ENCODE measurements at places on chromosomes 6 and 20. TPM values are rescaled to one million over a fixed set of nuclear protein-coding genes. Genes with fewer than 3 reads are reported as not detected.

WTAP gene
- 63.1 TPM for total RNA-seq

PPIL1 gene
- total RNA-seq: 91.1 TPM

NNAT gene
- 205 TPM for total RNA-seq

HCRTR2 gene
- 0.07 TPM for total RNA-seq

F13A1 gene
- not detected for total RNA-seq

KCNQ5 gene
- 0.18 TPM for total RNA-seq

LCA5 gene
- total RNA-seq: 2.3 TPM

HLA-DQA1 gene
- total RNA-seq: not detected

NRSN1 gene
- total RNA-seq: not detected

DEFB119 gene
- total RNA-seq: not detected

SPTLC3 gene
- under 0.01 TPM for total RNA-seq

VWA7 gene
- 0.44 TPM for total RNA-seq

DEFB132 gene
- total RNA-seq: not detected

MUC21 gene
- total RNA-seq: not detected

RARS2 gene
- 35.6 TPM for total RNA-seq

SEL1L2 gene
- total RNA-seq: not detected

RAB22A gene
- total RNA-seq: 3.8 TPM

RUNX2 gene
- 0.18 TPM for total RNA-seq

C20orf202 gene
- 0.26 TPM for total RNA-seq

CFAP206 gene
- total RNA-seq: 0.14 TPM

PAK5 gene
- total RNA-seq: 0.22 TPM

SUMO4 gene
- 0.87 TPM for total RNA-seq

HTR1B gene
- total RNA-seq: 0.31 TPM

SUPT3H gene
- total RNA-seq: 9.2 TPM

APOBEC2 gene
- not detected for total RNA-seq

COL19A1 gene
- total RNA-seq: not detected

AURKA gene
- total RNA-seq: 160 TPM

KIFC1 gene
- total RNA-seq: 101 TPM

EZR gene
- 203 TPM for total RNA-seq

MEI4 gene
- total RNA-seq: 0.38 TPM

ZNF451 gene
- total RNA-seq: 31.7 TPM

C6orf132 gene
- 4.7 TPM for total RNA-seq

CALHM5 gene
- total RNA-seq: 0.04 TPM

THEMIS gene
- total RNA-seq: not detected

PLCB1 gene
- total RNA-seq: 13.3 TPM
